ENCODE measurements at places on chromosomes 16 and 17.

DNA sequence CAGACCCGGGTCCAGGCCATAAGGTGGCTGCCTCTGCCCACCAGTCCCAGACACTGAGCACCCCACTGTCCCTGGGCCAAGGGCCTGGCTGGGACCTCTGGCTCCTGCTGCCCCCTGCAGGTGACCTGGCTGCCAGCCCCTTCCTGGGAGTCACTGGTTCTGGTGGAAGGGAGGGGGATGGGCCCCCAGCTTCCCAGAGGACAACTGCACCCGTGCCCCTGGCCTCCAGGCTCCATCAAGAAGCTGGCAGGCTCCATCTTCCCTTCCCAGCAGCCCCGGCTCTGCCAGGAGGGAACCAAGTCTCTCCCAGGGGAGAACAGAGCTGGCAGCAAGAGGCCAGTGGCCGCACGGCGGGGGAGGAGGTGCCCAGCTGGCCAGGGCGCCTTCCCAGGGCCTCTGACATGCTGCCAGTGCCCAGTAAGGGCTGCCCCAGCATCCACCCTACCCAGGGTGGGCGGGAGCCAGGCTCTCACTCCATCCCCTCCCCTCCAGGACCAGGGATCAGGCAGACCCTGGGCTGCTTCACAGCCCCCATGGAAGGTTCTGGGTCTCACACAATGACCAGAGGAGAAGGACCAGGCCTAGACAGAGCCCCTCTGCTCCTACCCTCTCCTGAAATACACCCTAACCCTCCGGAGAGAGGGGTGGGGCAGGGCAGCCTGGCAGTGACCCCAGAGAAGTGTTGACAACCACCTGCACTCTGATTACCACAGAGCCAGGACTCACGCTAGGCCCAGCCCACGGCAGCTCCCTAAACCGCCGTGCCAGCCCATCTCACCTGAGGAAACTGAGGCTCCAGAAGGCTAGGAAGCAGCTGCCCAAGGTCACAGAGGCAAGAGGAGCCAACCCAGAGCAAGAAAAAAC, 3.6 kb downstream of the CLUH start:
- no peak for DNase-seq

DNA sequence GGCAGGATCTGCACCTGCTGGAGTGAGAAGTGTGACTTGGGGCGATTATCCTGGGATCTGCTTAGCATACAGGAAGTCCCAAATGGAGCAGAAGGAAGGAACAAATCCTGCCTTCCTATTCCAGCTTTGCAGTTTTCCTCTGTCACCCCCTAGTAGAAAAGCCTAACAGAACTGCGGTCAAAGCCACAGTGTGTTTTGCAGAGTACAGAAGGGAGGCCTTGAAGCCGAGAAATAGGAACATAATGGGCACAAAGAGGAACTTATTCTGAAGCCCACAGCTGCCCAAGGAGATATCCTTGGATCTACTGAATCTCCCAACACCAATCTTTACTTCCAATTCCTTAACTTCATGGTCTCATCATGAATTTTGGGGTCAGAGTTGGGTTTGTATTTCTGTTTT, 8.5 kb downstream of the KRTAP1-5 start:
- DNase-seq: no peak

GRCh38 chr16:59604354-59604753, 870.2 kb upstream of the GOT2 start:
- DNase-seq: no peak

- peak; percentile 60 for DNase-seq
These were observed 32.6 kb upstream of the MEOX1 start for GRCh38 chr17:43694081-43694870.

- no peak for DNase-seq
These were observed 8.1 kb downstream of the AMZ2 start for GRCh38 chr17:68255731-68256538.

GRCh38 chr17:44922746-44923470, 7.6 kb upstream of the GFAP start:
- no peak for DNase-seq

GRCh38 chr17:61366715-61367413, 32.8 kb upstream of the TBX2 start:
- no peak for DNase-seq

DNA sequence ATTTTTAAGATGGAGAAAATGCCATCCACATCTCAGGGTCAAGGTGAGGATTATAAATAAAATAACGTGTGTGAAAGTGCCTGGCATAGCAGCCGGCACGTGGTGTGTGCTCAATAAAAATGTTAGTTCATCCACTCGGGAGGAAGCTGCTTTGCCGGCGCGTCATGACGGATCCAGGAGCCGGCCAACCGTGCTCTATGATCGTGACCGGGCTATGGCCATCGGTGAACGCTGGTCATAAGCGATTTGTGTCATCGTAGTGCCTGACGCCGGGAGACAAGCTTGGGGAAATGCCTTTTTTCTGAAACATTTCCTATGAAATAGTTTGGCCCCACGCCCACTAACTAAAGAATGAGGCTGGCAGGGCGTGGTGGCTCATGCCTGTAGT, 74.0 kb downstream of the CMC2 start:
- no peak for DNase-seq

GRCh38 chr17:83071966-83072562, 7.3 kb upstream of the METRNL start:
- no peak for DNase-seq

- DNase-seq: peak; percentile 59
These were observed 2.7 kb downstream of the CENPX start for GRCh38 chr17:82019690-82020571.

- DNase-seq: no peak
These were observed 65.1 kb downstream of the SDR42E1 start for GRCh38 chr16:81946206-81946605.

DNA sequence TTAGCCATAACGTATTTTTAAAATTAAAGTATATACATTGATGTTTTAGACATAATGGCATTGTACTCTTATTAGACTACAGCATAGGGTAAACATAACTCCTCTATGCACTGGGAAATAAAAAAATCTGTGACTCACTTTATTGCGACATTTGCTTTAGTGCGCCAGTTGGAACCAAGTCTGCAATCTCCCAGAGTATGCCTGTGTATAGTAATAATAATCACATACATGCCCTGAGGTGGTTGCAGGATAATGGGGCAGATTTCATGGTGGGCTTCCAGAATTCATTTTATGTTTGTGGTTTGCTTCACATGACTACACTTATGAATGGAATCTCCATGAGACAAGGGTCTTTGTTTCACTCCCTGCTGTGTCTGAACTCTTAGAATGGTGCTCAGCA, 66.9 kb upstream of the N4BP1 start:
- no peak for DNase-seq

GRCh38 chr17:61002316-61002736, 324.7 kb downstream of the BCAS3 start:
- no peak for DNase-seq

GRCh38 chr16:16014329-16015224, 65.2 kb downstream of the ABCC1 start:
- no peak for DNase-seq

DNA sequence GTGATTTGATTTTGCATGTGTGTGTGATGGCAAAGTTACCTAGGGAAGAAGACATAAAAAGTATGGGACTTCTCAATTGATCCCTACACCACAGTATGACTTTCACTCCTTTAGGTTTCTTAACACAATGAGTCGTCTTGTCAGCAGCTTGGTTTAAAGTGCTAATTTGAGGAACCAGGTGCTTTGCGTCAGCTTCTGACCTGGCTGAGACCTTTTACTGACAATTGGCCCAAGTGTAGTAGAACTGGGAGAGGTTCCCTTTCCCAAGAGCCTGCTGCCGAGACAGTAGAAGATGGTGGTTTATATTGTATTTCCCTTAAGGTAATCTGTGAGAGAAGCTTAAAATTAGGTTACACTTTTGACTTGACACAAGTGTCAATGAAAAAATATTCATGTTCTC, 54.9 kb downstream of the LDHD start:
- no peak for DNase-seq
